ENCODE measurements at places on chromosomes 7 and 10.

- DNase-seq, result peak; percentile 33
Measured at GRCh38 chr10:22505911-22506685, 160.8 kb downstream of the SPAG6 start.

GRCh38 chr10:82924711-82925110, 1049.7 kb downstream of the NRG3 start:
- DNase-seq, result no peak

DNA sequence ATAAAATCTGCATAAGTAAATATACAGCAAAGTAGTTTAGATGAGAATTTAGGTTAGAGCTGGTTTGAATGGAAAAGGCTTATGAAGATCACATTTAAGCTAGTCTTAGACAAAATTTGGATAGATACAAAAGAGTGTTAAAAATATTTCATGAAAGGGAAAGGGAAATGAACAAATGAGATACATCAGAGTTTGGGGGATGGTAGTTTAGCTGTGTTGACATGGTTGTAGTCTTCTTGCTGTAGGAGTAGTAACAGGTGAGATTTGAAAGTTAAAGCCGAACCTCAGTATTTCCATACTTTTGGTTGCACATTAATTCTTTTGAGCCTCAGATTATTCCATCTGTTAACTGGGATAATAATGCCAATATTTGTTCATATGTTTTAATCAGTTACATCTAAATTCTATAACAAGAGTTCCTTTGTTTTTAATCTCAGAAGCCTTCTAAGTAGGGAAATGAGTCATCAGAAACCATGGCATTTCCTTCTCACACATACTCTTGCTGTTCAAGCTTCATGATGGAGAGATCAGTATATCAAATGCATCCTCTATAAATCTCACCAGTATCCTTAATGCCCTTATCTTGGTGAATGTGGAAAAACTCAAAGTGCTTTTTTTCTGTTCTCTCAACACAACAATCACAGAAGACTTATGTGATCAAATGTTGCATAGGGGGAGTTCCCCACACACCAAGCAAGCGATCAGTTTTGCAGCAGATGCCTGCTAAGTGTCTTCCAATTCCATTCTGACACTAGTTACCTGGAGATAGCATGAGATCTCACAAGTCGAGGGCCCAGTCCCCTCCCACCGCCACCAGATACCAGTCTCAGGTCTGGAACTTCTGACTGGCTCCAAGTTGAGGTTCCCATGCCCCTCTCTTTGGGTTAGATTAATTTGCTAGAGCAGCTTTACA, 84.7 kb downstream of the MAPK8 start:
- no peak for DNase-seq

DNA sequence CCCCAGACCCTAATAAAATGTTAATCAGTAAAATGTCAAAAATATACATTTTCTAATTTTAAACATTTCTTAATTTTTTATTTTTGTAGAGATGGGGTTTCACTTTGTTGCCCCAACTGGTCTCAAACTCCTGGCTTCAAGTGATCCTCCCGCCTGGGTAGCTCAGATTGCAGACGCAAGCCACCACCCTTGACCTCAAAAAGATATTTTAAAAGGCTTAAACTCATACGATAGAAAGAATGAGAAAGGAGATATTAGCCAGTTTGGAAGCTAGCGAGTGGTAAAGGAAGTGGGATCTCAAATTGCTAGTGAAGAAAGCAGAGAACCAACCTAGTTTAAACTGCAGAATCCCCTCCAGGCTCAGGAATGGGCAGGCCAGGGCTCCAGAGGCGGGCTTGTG, 4.5 kb downstream of the WIPI2 start:
- no peak for DNase-seq

- no peak for DNase-seq
Measured at GRCh38 chr10:69412232-69412790, 4.4 kb downstream of the TACR2 start.

DNA sequence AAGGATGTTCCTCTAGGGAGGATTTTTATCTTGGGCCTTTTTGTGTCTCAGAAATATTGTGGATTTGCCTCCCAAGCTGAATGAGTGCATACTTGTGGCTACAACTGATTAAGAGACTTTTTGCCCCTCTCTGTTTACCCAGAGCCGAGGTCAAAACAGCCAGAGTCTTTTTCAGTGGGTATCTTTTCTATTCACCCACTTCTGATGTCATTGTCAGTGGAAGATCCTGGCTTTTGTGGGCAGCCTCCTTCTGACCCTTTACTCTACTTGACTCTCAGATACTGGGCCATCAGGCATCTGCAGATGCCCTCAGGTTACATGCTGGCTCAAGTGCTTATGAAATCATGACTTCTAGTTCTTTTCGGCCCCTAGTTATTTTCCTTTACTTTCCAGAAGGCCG, 19.6 kb upstream of the PIP4K2A start:
- DNase-seq, result no peak

GRCh38 chr7:17687361-17687760, 252.9 kb downstream of the SNX13 start:
- no peak for DNase-seq

DNA sequence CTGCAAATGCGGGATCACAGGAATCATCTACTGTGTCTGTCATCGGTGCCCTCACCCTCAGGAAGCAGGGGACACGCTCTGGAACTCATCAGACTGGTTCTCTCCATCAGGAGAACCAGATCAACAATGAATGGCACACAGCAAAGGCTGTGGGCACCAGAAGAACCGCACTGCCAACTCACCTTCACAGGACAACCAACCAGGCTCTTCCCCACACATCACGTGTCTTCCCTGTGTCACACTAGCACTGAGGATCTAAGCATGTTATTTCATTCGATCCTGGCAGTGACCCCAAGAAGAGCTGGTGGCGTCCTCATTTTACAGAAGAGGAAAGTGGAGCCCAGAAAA, 106.1 kb downstream of the TNS3 start:
- DNase-seq, result no peak

- peak; percentile 60 for DNase-seq
Measured at GRCh38 chr10:22251751-22252223, 34.0 kb upstream of the EBLN1 start.

GRCh38 chr7:106119719-106120118, 7.6 kb upstream of the SYPL1 start:
- DNase-seq, result no peak

DNA sequence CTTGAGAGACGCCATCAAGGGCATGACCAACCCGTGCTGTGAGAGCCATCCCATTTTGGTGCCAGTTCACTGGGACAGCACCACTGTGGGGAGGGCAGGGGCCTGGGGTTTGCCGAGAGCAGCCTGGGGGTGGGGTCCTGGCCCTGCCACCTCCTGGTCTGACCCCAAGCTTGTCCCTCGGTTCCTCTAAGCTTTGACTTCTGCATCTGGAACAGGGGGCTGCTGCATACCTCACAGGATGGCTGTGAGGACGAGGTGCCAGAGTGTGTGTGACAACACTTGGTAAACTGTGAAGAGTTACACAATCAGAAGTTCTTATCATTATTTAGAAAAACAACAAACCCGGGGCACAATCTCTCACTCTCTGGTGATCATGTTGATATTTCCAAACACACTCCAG, 89.9 kb downstream of the CRTAC1 start:
- no peak for DNase-seq

DNA sequence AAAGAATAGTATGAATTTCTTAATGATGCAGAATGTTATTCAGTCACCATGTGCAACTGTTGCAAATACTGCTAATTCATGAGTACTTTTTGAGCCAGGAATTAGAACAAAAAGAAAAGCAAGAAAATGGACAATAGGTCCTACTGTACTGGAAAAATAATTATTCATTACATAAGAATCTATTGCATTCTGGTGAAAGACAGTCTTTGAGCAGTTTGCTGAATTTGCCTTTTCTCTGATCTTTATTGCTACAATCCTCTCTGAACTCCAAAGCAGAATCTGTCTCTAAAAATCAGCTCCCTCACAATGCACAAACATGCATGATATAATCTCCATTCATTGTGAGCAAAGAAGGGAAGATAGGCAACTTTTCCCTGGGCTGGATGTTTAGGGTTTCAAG, 12.8 kb downstream of the IFIT2 start:
- DNase-seq, result no peak

DNA sequence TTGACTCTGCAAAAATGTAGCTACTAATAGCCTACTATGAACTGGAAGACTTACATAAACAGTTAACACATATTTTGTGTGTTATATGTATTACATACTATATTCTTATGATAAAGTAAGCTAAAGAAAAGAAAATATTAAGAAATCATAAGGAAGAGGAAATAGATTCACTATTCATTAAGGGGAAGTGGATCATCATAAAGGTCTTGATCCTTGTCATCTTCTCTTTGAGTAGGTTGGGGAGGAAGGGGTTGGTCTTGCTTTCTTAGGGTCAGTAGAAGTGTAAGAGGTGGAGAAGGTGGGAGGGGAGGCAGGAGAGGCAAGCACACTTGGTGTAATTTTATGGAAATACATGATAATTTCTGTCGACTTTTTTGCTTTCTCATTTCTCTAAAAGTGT, 81.3 kb downstream of the NAMPT start:
- no peak for DNase-seq

DNA sequence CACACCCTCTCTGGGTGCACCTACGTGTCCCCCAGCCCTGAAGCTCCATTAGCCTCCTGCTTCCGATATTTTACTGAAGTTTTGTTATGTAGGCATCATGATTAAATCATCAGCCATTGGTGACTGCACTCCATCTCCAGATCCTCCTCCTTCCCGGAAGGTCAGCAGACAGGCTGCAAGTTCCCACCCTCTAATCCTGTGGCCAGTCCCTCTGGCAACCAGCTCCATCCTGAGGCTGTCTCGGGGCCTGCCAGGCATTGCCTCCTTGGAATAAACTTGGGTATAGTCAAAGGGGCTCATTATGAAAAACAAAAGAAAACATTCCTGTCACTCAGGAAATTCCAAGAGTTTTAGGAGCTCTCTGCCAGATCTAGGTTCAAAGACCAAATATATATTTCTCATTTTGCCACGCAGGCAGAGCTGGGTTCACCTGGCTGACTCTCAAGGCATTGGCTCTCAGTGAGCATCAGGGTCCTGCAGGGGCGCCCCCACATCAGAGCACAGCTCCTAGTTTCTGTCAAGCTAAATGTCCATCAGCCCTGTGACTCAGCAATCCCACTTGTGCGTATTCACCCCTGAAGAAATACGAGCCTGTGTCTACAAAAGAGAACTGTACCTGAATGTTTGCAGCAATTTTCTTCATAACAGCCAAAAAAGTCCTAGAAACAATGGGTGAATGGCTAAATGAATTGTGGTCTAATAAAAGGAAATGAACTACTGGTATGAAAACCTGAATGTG, 27.4 kb upstream of the TMEM72 start:
- no peak for DNase-seq

- no peak for DNase-seq
Measured at GRCh38 chr7:137404660-137405317, 61.3 kb upstream of the PTN start.

GRCh38 chr7:93779115-93779514, 111.4 kb downstream of the TFPI2 start:
- DNase-seq, result no peak

DNA sequence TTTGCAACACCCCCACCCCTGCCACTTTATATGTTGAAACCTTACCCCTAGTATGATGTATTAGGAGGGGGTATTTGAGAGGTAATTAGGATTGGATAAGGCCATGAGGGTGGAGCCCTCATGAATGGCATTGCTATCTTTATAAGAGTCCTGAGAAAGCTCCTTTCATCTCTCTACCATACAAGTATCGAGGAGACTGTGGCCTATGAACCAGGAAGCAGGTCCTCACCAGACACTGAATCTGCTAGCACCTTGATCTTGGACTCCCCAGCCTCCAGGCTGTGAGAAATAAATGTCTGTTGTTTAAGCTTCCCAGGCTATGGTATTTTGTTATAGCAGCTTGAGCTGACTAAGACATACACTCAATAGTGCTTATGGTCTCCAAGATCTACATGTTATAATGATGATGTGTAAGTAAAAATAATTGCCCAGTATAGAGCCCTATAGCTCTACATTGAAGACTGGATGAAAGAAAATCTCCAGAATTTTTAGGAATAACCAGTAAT, 188.8 kb downstream of the RAPGEF5 start:
- DNase-seq, result no peak

GRCh38 chr7:3260401-3260715, 40.7 kb upstream of the SDK1 start:
- DNase-seq, result no peak

- DNase-seq, result no peak
Measured at GRCh38 chr7:29883462-29884398, 77.4 kb downstream of the WIPF3 start.

DNA sequence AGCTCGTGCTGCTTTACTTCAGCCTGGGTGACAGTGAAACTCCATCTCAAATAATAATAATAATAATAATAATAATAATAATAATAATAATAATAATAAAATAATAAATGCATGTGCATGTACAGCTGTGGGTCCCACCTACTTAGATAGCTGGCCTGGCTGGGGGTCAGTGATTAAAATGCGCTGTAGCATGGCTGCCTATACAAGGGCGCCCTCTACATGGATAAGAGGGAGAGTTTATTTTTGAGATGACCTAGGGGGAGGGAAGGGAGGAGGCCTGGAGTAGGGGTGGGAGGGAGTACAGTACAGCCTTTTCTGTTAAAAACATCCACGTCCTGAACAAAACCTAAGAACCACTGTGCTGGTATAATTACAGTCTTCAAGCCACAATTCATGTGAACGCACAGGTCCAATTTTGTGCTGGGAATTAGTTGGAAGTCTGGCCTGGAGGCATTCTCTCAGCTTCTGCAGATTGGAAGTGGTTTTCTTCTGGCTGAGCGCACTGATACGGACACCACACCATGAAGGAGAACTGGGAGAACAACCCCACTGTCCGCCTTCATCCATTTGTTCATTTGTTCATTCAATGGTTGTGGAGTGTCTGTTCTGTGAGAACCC, 146.5 kb downstream of the TMEM178B start:
- DNase-seq, result no peak

DNA sequence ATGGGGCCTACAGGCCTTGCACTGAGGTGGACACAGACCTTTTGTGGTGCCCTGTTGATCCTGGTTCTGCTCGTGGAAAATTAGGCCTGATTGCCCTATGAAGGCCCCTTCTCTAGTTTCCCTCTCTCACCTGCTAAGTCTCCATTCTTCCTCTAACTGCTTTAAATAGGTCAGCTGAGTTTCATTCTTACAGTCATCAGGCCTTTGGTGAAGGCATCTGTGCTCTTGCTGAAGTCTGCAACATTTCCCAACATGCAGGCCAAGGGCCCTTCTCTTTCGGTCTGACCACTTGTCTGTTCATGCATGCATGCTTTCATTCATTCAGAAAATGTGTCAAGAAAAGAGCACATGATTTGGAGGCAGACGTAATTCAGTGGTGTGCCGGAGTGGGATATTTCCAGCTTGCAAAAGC, 244.0 kb downstream of the BUB3 start:
- no peak for DNase-seq

DNA sequence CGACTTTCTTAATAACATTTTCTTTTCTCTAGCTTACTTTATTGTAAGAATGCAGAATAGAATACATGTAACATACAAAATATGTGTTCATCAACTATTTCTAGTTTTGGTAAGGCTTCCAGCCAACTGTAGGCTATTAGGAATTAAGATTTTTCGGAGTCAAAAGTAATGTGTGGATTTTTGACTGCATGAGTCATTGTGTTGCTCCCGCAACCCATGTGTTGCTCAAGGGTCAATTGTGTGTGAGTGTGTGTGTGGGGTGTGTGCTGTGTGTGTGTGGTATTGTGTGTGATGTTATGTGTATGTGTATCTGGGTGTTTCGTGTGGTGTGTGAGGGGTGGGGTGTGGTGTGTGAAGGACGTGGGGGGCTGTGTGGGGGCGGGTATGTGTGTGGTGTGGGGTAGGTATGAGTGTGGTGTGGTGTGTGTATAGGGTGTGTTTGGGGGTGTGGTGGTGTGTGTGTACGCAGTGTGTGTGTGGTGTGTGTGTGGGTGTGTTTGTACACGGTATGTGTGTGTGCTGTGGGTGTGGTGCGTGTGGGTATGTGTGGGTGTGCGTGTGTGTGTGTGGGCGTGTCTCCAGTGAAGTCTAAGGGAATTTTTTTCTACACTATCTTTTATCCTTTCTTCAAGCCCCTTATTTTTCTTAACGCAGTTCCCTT, 60.5 kb downstream of the RSU1 start:
- DNase-seq, result no peak

Measured in stimulated activated CD8-positive, alpha-beta memory T cell treated with anti-CD3 and anti-CD28 coated beads, Interleukin-4, amount 100 ng/mL, for 4 hours (primary cell).